Activated T-helper 2 cell treated with anti-CD3 and anti-CD28 coated beads, Interferon-gamma antibody, Interleukin-2, Interleukin-4, amounts not matched to agents 10 μg/mL and 5 μg/mL and 100 μg/mL, durations not matched to agents 14 hours and 24 hours and 36 hours (primary cell): ENCODE measurements at places on chromosomes 6 and 20.

DNA sequence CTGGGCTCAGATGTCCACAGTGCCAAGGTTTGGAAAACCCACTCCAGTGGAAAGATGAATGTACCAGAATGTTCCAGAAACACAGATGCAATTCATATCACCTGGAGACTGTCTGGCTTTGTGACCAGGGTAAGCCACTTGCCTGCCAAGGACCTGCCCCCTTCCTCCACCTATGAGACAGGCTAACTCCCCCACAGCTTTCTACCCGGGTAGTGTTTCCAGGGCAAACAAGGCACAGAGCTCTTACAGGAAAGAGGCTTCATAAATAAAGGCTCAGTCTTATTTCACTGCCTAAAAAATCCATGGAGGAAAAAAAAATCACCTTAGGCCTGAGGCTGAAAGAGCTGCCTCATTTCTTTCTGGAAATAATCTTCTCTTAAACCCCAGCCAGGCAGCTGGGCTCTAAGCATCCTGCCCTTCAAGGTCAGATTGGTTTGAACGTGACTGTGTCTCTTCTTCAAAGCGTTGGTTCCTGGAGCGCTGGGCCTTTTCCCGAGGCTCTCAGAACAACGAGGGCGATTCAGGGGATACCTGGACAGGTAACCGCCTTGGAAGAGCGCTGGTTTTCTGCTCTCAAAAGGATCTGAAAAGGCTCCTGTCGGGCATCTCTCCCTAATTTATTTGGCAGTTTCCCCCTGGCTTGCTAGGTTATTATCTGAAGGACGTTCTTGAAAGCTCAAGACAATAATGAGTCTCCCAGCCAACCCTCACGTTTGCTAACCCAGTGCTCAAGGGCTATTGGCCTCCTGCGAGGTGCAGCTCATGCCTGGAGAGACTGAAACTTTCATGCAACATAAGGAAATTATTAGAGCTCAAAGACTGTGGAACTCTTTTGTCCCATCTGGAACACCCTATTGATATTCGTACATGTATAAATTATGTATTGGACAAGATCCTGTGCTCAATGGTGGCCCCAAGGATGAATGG is 199.2 kb upstream of the PMEPA1 start:
- no peak overlapping the region for H3K4me3 ChIP-seq
- DNase-seq = no peak
- H3K4me1 ChIP-seq = no peaks in the 10 kb centered on the region
- no peak overlapping the region for H3K27ac ChIP-seq
- H3K27me3 ChIP-seq = peaks cover 15% of the 10 kb centered on the region

DNA sequence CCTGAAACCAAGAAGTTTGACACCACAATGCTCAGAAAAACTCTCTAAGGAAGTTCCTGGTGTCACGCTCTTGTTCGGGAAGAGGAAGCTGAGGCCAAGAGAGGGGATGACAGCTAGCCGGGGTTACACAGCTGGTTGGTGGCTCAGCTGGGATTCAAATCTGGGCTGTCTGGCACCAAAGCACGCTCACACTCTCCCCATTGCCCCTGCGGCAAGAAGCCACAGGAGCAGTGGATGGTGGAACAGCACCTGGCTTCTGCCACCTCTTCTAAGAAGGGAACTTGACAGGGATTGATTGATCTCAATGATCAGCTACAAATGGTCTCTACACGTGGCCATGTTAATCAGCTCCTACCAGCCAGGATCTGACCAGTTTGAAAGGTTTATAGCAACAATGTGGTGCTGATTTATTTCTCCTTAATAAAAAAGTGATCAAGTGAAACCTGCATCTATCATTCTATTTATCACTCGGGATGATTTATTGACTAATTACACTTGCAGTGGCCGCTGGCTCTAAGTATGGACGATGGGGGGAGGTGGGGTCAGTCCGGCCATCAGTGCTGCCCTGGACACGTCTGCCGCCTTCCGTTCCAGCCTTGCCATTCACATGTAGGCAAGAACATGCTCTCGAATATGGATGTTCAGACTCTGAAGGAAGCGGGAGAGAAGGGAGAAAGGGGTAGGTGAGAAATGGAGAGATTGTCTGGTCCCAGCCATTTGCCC is 71.9 kb upstream of the TOP1 start:
- H3K36me3 ChIP-seq = no peaks in the 10 kb centered on the region
- no peak for DNase-seq
- H3K27ac ChIP-seq = no peak overlapping the region
- peaks cover 3% of the 10 kb centered on the region for H3K4me1 ChIP-seq
- H3K27me3 ChIP-seq = peaks cover 2% of the 10 kb centered on the region

GRCh38 chr6:43770372-43771209 is 580 bp downstream of the VEGFA start:
- H3K4me1 ChIP-seq = peaks cover 38% of the 10 kb centered on the region
- peak overlapping the region; percentile 89 for H3K27ac ChIP-seq
- peak overlapping the region; percentile 93 for H3K4me3 ChIP-seq
- H3K36me3 ChIP-seq = peaks cover 17% of the 10 kb centered on the region
- DNase-seq = peak; percentile 42

DNA sequence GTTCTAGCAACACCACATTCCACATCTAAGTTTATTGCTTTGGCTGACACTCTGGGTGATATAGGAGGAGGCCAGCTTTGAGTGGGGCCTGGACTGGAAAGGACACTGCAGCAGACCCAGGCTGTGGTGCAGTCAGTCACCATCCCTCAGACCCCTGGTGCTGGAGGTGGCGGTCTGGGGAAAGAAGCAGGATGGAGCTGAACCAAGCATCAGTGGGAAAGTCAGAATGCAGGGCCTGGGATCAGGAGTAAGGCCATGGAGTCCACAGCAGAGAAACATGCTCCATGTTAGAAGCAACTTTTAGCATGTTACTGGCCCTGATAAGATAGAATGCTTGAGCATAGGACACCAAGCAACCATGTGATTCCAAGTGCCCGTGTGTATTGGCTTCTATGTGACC is 5.9 kb downstream of the HLA-A start:
- no peak overlapping the region for H3K4me3 ChIP-seq
- no peaks in the 10 kb centered on the region for H3K27me3 ChIP-seq
- peaks cover 25% of the 10 kb centered on the region for H3K4me1 ChIP-seq
- no peak for DNase-seq

DNA sequence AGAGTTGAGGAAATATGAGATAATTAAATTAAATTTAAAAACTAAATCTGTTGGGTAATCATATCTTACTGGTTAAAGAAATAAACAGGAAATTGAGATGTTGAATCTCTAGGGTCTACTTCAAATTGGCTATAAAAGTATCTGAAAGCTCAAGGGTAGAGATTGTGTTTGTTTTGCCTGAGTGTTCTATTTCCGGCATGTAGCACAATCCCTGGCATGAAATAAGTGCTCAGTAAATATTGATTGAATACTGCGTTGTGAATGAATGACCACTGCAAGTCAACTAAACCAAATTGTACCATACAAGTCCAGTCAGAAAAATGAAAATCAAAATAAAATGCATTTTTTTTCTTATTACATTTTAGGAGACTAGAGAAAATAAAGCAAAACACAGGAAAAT is 709.8 kb downstream of the EPM2A start:
- H3K36me3 ChIP-seq = no peaks in the 10 kb centered on the region
- H3K4me1 ChIP-seq = peaks cover 21% of the 10 kb centered on the region
- peaks cover 19% of the 10 kb centered on the region for H3K27me3 ChIP-seq
- no peak for DNase-seq

DNA sequence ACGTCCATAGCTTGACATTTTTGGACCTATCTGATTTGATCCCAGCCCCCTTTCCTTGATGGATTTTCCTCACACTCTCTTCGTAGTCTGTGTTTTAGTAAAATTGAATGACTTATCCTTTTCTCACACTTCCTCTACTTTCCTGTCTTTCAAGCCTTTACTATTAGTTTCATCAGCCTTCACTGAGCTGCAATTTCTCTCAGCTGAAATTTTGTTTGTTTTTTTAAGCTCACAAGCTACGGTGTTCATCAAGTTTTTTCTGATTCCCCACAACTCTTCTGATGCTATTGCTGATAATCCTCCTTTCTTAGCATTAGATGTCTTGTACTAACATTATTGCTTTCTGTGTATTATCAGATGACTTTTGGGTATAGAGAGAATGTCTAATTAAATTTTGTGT is 263.7 kb downstream of the TBX18 start:
- DNase-seq = no peak
- no peaks in the 10 kb centered on the region for H3K4me1 ChIP-seq
- no peaks in the 10 kb centered on the region for H3K27me3 ChIP-seq

DNA sequence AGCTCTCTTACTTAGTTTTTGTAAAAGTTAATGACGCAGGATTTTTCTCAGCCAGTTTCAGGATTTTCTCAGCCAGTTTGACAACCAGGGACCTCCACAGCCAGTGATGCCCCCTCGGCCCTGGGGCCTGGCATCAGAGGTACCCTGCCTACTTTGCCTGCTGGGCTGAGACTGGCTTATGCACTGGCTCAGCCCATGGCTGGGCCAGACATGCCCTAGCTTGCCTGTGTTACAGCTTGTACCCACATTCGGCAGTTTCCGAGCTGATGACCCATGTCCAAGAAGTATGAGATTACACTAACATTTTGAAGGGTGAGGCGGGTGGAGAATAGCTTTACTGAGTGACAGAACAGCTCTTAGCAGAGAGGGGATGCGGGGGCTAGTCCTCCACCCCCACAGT is 406.1 kb upstream of the HSF2 start:
- H3K4me3 ChIP-seq = no peak overlapping the region
- no peaks in the 10 kb centered on the region for H3K4me1 ChIP-seq
- no peak for DNase-seq
- H3K36me3 ChIP-seq = no peaks in the 10 kb centered on the region

GRCh38 chr6:14722704-14723103 is 523.2 kb upstream of the JARID2 start:
- no peak overlapping the region for H3K27ac ChIP-seq
- peaks cover 39% of the 10 kb centered on the region for H3K4me1 ChIP-seq
- H3K36me3 ChIP-seq = peaks cover 4% of the 10 kb centered on the region
- DNase-seq = no peak
- H3K27me3 ChIP-seq = no peaks in the 10 kb centered on the region
- H3K4me3 ChIP-seq = no peak overlapping the region

DNA sequence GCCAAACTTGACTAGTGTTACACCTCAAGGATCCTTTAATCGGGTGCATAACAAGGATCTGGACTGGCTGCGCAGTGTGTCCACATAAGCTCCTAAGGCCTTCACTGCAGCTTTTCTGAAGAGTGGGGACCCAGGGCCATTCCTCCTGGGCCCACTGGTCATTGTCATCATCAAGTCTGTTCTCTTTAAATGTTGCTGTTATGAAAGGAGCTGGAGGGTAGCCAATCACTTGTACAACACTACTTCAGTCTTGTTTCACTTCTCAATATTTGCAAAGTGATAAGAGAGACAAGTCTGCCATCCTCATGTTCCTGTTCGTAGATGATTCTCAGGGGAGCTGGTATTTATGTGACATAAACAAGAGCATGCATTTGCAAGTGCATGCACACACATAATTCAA is 149.8 kb downstream of the SYNDIG1 start:
- no peak for DNase-seq
- peaks cover 2% of the 10 kb centered on the region for H3K27me3 ChIP-seq
- H3K27ac ChIP-seq = no peak overlapping the region
- no peaks in the 10 kb centered on the region for H3K36me3 ChIP-seq
- H3K4me1 ChIP-seq = no peaks in the 10 kb centered on the region

- no peak overlapping the region for H3K27ac ChIP-seq
- no peaks in the 10 kb centered on the region for H3K4me1 ChIP-seq
- no peaks in the 10 kb centered on the region for H3K27me3 ChIP-seq
- H3K36me3 ChIP-seq = no peaks in the 10 kb centered on the region
Measured at GRCh38 chr20:57882451-57883161, 172.8 kb upstream of the PMEPA1 start.

DNA sequence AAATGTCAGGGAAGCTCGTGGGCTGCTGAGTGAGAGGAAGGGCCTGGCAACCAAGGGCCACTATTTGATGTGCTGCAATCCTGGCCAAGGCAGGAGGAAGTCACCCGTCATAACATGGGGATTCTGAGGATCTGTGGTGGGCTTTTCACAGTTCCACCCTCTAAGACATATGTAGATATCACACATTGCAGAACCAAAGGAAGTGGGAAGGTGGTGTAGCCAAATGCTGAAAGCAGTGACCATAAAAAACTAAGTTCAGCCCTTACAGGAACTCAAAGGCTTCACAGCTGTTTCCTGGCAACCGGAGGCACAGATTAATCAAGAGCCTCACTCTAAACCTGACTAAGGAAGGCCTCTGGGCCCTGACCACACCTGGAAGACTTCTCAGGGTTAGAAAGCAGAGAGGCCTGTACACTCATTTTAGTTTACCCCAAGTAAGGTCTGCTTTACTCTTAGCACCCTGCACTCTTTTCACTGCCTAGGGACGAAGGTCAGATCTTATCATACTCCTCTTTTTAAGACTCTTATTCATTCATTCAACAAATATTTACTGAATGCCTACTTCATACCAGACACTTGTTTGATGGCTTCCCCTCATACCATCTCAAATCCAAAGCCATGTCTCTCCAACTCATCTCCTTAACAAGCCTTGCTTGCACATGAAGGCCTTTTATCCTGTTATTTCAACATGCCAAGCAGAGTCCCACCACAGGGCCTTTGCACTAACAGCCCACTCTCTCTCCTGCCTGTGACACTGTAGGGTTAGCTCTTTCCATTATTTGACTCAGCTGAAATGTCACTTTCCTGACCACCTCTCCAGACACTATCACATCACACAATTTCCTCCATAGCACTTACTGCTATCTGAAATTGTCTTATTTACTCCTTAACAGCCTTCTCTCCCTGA is 2.6 kb downstream of the UBE2V1 start:
- H3K27me3 ChIP-seq = no peaks in the 10 kb centered on the region
- H3K4me3 ChIP-seq = peak overlapping the region; percentile 99
- peaks cover 57% of the 10 kb centered on the region for H3K36me3 ChIP-seq
- DNase-seq = peak; percentile 34
- peak overlapping the region; percentile 90 for H3K27ac ChIP-seq

GRCh38 chr20:37894454-37894853 is 8.5 kb upstream of the VSTM2L start:
- H3K4me1 ChIP-seq = peaks cover 2% of the 10 kb centered on the region
- peaks cover 1% of the 10 kb centered on the region for H3K27me3 ChIP-seq
- no peak overlapping the region for H3K4me3 ChIP-seq
- H3K27ac ChIP-seq = no peak overlapping the region

GRCh38 chr6:109059571-109060021 is 35.0 kb downstream of the SESN1 start:
- DNase-seq = no peak
- H3K4me3 ChIP-seq = no peak overlapping the region
- H3K4me1 ChIP-seq = peaks cover 25% of the 10 kb centered on the region
- H3K36me3 ChIP-seq = no peaks in the 10 kb centered on the region

DNA sequence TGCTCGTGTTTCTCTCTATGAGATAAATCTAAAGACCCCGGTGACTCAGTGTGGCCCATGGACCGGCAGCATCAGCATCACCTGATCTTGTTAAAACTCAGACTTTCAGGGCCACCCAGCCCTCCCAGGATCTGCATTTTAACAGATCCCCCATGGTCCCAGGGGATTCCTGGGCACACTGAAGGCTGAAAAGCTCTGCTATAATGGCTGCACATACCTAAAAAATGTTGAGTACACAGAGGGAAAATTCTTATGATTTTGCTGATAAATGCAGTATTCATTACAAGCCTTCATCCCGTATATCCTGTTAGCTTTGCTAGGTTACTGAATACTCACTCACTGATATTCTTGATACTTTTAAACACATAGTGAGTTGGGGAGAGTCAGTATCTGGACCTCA is 200.5 kb downstream of the MYLK4 start:
- H3K27me3 ChIP-seq = peaks cover 82% of the 10 kb centered on the region
- no peak overlapping the region for H3K4me3 ChIP-seq
- no peaks in the 10 kb centered on the region for H3K36me3 ChIP-seq
- peaks cover 5% of the 10 kb centered on the region for H3K4me1 ChIP-seq
- no peak overlapping the region for H3K27ac ChIP-seq
- no peak for DNase-seq
